ENCODE measurements at places on chromosomes 5 and 9.

DNA sequence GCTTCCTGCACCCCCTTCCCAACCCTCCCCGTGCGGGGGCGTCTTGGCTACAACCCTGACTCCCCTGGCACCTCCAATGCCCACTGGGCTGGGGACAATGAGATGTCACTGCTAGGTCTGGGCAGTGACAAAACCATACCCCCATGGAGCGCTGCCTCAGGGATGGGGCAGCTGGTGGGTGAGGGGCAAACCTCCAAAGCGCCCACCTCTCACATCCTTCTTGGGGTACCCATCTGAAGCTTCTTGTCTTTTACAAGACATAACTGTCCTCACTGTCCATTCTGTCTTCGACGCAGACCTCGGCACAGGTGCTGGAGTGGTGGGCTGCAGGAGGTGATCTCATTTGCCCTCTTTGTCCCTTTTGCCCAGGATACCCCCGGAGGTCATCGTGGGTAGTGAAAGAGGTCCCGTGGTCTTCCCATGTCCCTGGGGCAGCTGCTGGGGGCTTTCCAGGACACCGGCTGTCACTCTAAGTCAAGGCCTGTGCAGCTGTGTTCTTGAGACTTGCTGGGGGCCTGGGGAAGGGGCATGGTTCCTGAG, 27.8 kb upstream of the CSF1R start:
- DNase-seq: no peak

GRCh38 chr9:68844157-68844556, 139.1 kb downstream of the PIP5K1B start:
- no peak for DNase-seq

- DNase-seq: no peak
These were observed 7.9 kb upstream of the INSL6 start for GRCh38 chr9:5193345-5193744.

DNA sequence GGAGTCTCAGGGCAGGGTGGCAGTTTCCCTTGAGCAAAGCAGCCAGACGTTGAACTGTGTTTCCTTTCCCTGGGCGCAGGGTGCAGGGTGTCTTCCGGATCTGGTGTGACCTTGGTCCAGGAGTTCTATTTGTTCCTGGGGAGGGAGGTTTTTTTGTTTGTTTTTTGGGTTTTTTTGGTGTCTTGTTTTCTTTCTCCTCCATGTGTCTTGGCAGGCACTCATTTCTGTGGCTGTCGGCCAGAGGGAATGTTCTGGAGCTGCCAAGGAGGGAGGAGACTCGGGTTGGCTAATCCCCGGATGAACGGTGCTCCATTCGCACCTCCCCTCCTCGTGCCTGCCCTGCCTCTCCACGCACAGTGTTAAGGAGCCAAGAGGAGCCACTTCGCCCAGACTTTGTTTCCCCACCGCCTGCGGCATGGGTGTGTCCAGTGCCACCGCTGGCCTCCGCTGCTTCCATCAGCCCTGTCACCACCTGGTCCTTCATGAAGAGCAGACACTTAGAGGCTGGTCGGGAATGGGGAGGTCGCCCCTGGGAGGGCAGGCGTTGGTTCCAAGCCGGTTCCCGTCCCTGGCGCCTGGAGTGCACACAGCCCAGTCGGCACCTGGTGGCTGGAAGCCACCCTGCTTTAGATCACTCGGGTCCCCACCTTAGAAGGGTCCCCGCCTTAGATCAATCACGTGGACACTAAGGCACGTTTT, 3.5 kb upstream of the PHYHD1 start:
- DNase-seq: no peak

DNA sequence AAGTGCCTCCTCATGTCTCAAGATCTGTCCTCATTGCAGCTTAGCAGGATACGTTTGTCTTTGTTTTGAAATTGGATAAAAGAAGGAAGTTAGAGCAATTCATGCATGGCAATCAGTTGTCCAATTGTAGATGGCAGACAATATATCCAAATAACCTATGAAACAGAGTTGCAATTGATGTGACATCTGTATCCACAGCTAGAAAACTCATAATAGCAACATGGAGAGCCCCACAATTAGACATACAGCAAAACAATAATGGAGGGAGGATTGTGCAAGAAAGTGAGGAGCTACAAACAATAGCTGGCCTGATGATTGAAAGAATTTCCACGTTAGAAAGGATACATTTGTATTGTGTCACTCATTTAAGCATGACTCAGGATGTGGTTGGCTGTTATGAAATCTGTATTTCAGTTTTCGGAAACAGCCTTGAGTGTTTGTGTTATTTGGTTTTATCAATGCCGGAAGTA, 132.0 kb downstream of the FAM174A start:
- DNase-seq: no peak

DNA sequence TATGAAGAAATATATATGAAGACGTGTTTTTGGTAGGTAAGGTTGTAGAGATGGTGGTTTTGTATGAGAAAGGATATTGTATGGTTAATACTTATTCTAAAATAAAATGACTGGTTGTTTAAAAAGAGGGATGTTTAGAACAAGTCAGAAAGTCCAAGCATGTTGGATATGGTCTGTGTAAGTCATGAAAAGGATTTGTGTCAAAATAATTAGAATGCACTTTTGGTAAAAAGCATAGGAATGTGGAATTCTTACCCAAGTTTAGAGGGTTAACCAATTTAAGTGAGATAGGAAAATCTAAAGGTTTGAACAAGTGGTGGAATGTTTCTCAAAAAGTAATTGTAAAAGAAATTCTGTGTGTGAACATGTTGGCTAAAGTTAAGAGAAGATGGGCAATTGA, 1556.5 kb upstream of the C9orf72 start:
- no peak for DNase-seq

DNA sequence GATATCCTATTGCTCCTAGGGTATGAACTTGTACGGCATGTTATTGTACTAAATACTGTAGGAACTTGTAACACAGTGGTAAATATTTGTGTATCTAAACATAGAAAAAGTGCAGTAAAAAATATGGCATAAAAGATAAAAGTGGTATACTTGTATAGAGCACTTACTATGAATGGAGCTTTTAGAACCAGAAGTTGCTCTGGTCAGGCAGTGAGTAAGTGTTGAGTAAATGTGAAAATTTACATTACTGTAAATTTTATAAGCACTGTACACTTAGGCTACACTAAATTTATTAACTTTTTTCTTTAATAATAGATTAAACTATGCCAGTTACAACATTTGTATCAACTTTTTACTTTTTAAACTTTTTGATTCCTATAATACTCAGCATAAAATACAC, 109.1 kb downstream of the ZCCHC7 start:
- no peak for DNase-seq

DNA sequence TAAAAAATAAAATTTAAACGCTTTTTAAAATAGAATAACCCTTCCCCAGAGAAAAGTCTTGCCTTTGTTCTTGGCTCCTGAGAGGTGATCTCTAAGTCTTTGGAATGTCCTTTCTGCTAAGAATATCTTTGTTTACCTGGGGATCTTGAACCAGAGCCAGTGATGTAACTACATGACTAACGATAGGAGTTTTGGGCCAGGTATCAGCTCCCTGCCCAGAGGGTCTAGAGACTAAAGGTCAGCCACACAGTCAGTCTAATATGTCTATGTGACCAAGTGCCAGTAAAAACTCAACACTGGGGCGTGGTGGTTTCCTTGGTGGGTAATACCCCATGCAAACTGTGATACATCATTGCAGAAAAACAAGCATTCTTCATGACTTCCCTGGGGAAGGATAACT, 1351.9 kb upstream of the C9orf72 start:
- DNase-seq: no peak

DNA sequence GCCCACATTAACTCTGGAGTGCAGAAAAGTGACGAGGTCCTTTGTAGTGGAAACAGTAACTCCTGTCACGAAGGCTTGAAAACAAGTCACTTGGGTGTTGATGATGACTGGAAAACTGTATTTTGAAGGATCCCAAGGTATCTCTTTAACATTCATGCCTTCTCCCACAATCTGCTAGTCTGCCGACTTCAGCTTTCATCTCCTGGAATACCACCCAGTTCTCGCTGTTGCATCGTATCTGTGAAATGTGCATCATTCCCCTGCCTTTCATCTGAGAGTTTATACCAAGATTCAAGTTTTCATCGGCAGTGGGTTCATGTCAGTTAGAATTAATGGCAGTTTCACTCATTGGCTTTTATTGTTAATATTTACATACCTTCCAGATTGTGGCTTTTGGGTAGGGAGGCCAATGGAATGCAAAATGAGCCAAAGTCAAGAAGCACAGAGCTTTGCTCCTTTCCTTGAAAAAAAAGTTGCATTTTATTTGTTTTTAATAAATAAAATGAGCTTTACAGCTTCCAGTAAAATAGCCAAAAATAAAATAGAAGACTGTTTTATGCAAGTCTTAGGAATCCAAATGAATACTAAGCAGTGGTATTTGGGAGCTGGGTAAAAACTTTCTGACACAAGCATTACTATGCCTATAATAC, 575.2 kb upstream of the WWC1 start:
- DNase-seq: no peak

- DNase-seq: no peak
These were observed 125.6 kb downstream of the TMEM161B start for GRCh38 chr5:88142886-88143692.

- DNase-seq: peak; percentile 6
These were observed 589 bp downstream of the CKS2 start for GRCh38 chr9:89311346-89312221.

GRCh38 chr5:8417316-8418048, 548.5 kb downstream of the MTRR start:
- DNase-seq: no peak

GRCh38 chr5:103364074-103364473, 105.5 kb downstream of the MACIR start:
- DNase-seq: no peak

DNA sequence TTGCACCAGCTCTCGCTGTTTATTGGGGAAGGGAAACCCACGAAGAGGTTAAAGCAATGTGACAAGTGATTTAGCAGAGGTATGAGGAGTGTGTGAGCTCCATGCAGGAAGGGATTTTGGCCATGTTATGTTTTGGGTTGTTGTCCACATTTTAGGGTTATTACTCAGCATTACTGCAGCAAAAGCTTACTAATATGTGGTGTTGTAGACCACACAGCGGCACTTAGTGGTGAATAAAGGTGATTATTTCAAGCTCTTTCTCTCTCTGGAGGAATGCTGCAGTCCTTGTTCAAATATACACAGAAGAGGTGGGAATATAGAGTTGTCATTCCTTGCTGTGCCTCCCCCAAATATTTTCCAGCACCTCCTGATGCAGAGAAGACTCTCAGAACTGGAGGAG, 29.7 kb upstream of the AKNA start:
- DNase-seq: no peak

- DNase-seq: no peak
These were observed 50.8 kb upstream of the TPD52L3 start for GRCh38 chr9:6277417-6277816.

DNA sequence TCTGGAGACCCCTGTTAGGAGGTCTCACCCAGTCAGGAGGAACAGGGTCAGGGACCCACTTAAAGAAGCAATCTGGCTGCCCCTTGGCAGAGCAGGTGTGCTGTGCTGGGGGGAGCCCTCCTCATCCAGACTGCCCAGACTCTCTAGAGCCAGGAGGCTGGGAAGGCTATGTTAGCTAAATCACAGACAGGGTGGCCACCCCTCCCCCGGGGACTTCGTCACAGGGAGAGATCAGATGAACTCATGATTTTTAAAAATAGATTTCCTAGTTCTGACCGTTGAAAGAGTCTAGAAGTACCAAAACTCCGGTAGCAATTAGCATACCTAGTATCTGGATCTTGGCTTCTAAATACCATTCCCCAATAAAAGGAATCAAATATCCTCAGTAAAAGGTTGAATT, 35.0 kb upstream of the FOXB2 start:
- DNase-seq: no peak

DNA sequence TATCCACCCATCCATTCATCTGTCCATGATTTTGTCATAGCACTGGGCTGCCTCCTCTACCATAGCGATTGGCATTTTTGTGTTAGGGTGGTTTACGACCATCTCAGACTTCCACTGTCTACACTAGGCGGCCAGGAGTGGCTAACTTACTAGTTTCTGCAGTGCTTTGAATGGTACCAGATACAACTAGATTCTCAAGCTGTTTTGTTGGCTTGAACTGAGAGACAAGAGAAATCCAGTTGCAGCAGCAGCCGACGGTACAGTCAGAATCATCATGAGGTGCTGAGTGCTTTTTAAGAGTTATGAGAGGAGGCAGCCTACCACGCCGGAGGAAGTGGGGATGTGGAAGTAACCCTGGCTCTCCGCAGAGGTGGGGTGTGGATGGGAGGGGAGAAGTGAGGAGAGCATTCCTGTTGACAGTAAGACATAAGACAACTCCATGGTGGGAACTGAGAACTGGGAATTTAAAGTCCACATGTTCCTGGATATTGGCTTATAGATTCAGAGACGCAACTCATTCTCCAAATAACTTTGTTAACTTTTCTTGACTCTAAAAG, 27.9 kb downstream of the COL5A1 start:
- no peak for DNase-seq
